Fibroblast of the aortic adventitia (primary cell): ENCODE measurements at places on chromosomes 2 and 18. TPM values are rescaled to one million over a fixed set of nuclear protein-coding genes. Genes with fewer than 3 reads are reported as not detected.

The GCKR gene
- total RNA-seq: 4.5 and 4.9 TPM in 2 replicates

The TGFBRAP1 gene
- total RNA-seq: 7.0 and 17.7 TPM in 2 replicates

The CASP10 gene
- total RNA-seq: 4.8 and 9.1 TPM in 2 replicates

The CREG2 gene
- 0.25 and 1.5 TPM in 2 replicates for total RNA-seq

The KRTCAP3 gene
- not detected in 2 replicates for total RNA-seq

The TFPI gene
- 72.5 and 596 TPM in 2 replicates for total RNA-seq

The ABCG5 gene
- not detected in 2 replicates for total RNA-seq

The NR4A2 gene
- 0.41 and 0.81 TPM in 2 replicates for total RNA-seq

The PSMA8 gene
- total RNA-seq: not detected in 2 replicates

The GAREM2 gene
- 0.57 and 2.4 TPM in 2 replicates for total RNA-seq

The NTSR2 gene
- not detected in 2 replicates for total RNA-seq

The ILKAP gene
- 18.6 and 19.0 TPM in 2 replicates for total RNA-seq

The ACMSD gene
- total RNA-seq: not detected in 2 replicates

The ALPP gene
- total RNA-seq: not detected in 2 replicates

The SLC8A1 gene
- 39.1 and 112 TPM in 2 replicates for total RNA-seq

The TUBA3D gene
- not detected in 2 replicates for total RNA-seq

The CFAP221 gene
- total RNA-seq: not detected in 2 replicates

The C2orf15 gene
- total RNA-seq: not detected in 2 replicates

The NOL4 gene
- not detected in 2 replicates for total RNA-seq

The ELOA2 gene
- total RNA-seq: not detected in 2 replicates

The SERPINB10 gene
- not detected in 2 replicates for total RNA-seq

The LINC00305 gene
- not detected in 2 replicates for total RNA-seq

The LRP2 gene
- 0.41 TPM in 1 of 2 replicates, not detected in the other for total RNA-seq

The DSG1 gene
- not detected in 2 replicates for total RNA-seq

The ZFP36L2 gene
- total RNA-seq: 34.3 and 50.4 TPM in 2 replicates

The ALLC gene
- total RNA-seq: not detected in 2 replicates

The ITGB6 gene
- total RNA-seq: under 0.01 TPM in 1 of 2 replicates, not detected in the other

The MSTN gene
- total RNA-seq: 0.08 and 0.18 TPM in 2 replicates

The DNAJC5G gene
- total RNA-seq: not detected in 2 replicates

The TMEM169 gene
- total RNA-seq: 0.36 TPM in 1 of 2 replicates, not detected in the other

The KIAA2012 gene
- not detected in 2 replicates for total RNA-seq
